ENCODE measurements at places on chromosomes 4 and X.

DNA sequence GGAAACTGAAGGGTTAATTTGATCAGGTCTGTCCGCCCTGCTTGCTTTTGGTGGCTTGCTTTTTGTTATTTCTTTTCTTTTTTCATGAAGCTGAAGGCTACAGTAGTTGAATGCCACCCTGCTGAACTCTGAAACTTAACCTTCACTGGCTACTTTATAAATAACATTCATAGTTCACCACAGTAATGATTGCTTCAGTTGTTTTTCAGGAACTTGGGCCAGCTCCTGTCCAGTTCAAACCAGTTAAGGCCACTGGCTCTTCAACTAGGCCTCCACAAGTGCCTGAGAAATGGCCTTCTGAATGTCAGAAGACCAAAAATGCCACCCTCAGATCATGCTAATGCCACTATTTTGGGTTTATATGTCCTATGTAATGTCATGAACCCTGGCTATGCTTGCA lies 7.7 kb upstream of the ASB9 start:
- no peak for DNase-seq

DNA sequence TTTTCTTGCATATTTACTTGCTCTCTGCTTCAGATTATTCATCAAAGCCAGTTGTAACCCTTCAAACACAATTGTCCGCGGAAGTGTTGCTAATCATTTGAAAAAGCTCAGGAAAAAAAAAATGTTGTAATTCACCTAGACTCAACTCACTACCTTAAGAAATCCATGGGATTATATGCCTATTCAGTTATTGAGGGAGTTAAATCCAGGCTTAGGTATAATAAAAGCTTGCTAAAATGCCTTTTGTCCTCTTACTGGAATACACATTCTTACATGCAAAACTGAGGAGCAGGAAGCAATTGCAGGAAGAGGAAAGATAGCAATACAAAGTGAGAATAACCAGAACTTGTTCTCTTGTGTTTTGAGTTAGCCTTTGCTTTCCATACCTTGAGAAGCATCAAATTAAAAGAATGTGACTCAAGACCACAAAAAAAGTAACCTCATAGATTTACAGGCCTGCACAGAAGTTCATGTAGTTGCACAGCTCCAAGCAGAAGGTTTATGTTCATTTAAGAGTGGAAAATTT lies 91.4 kb upstream of the FAM241A start:
- DNase-seq = no peak

- no peak for DNase-seq
These were observed 17.5 kb downstream of the MAGEA9 start for GRCh38 chrX:149799095-149799714.

GRCh38 chr4:74822603-74823002 lies 28.3 kb upstream of the BTC start:
- DNase-seq = no peak

- no peak for DNase-seq
These were observed 16.8 kb upstream of the LAP3 start for GRCh38 chr4:17560065-17560673.

- no peak for DNase-seq
These were observed 67.2 kb upstream of the RASGEF1B start for GRCh38 chr4:81538716-81539427.

DNA sequence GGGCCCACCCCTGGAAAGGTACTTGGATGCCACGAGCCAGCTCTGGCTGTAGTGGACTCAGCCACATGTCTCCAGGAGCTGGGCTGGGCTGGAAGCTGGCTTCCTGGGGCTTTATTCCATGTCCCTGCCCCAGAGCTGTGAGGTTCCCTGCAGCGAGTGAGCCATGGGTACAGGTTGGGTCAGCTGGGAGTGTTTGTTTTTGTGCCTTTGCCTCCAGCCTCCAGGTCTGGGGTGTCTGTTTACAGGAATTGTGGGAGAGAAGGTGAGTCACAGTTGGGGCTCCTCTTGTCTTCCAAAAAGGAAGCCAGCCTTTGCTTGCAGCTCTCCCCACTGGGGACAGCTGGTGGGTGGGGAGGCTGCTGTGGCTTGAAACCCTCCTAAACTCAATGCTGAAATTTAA lies 21.5 kb downstream of the SORCS2 start:
- DNase-seq = no peak

DNA sequence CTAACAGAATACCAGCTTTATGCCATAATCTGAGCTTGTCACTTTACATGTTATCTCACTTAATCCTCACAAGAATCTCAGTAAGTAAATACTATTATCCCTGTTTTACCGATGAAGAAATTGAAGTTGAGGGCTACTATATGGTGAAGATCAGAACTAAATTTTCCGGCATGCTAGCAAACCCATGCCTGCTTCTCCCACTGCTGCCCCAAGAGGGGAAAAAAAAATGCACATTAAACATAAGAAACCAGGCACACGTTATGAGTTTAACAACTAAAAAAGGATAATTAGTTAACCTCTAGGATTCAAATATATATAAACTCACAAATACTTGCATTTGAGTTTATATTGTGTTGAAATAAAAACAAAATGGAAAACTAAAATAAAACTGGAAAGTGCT lies 10.8 kb downstream of the SLC10A7 start:
- no peak for DNase-seq

DNA sequence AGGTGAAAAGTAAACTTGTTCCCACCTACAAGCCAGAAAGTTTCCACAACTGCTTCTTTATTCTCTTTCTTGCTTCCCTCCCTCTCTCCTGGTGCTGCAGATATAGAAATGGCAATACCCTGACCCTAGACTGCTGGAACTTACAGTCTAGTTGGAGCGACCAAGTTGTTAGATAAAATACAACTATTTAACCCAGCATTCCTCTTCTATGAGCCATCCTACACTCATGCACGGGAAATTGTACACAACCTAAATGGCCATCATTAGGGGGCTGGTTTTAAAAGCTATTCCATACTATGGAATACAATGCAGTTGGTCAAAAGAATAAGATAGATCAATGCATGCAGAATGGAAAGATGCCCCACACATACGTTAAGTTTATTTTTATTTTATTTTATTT lies 41.1 kb downstream of the PJA1 start:
- no peak for DNase-seq

- no peak for DNase-seq
These were observed 175.9 kb downstream of the TSPAN5 start for GRCh38 chr4:98482503-98482846.

DNA sequence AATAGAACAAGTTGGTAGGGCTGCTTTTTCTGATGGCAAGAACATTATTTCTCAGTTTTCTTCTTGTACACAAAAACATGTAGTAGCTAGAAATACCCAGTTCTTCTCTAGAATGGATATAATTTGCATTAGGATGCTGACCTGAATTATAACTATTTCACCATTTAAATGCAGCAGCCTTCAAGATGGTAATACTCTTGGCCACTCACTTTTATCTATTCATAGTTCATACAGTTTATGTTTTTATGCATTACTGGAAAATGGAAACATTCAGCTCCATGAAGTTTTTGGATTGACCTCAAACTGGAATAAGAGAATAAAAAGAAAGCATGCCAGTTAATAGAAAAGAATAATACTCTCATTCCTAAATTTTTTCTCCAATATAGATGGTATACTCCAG lies 487.4 kb downstream of the PABPC4L start:
- DNase-seq = no peak

GRCh38 chrX:108516184-108516583 lies 76.5 kb downstream of the COL4A5 start:
- no peak for DNase-seq

Measured in stimulated activated CD8-positive, alpha-beta memory T cell treated with anti-CD3 and anti-CD28 coated beads, Interleukin-12 subunit alpha, Interleukin-12 subunit beta, amount 100 ng/mL, for 1 hour (primary cell).